Hematopoietic multipotent progenitor cell treated with erythropoietin and hydrocortisone succinate and interleukin-3 and kit ligand, for 6 days (in vitro differentiated cells): ENCODE measurements at places on chromosomes 13 and 19.

- no peak for DNase-seq
Measured at GRCh38 chr13:68078469-68078868, 848.3 kb upstream of the PCDH9 start.

- no peak for DNase-seq
Measured at GRCh38 chr13:78596736-78597601, 6.4 kb downstream of the POU4F1 start.

GRCh38 chr13:97974773-97975172 lies 21.3 kb downstream of the IPO5 start:
- no peak for DNase-seq

DNA sequence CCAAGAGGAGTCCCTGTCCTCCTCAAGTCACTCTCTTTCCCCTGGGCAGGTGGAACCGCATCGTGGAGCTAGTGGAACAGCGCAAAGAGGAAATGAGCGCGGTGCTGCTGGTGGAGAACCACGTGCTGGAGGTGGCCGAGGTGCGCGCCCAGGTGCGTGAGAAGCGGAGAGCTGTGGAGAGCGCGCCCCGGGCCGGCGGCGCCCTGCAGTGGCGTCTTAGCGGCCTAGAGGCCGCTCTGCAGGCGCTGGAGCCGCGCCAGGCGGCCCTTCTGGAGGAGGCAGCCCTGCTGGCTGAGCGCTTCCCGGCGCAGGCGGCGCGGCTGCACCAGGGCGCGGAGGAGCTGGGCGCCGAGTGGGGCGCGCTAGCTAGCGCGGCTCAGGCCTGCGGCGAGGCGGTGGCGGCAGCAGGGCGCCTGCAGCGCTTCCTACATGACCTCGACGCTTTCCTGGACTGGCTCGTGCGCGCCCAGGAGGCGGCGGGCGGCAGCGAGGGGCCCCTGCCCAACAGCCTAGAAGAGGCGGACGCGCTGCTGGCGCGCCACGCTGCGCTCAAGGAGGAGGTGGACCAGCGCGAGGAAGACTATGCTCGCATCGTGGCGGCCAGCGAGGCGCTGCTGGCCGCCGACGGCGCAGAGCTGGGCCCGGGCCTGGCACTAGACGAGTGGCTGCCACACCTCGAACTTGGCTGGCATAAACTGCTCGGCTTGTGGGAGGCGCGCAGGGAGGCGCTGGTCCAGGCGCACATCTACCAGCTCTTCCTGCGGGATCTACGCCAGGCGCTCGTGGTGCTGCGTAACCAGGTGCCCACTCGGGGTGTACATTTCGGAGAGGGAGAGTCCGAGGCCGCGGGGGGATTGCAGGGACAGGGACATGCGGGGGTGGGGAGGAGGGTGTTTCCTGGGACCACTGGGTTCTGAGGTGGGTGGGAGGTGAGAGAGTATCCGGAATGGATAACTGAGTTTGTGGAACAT lies 52.8 kb downstream of the SPTBN4 start:
- DNase-seq: peak; percentile 84

GRCh38 chr13:107734891-107735625 lies 480.3 kb downstream of the LIG4 start:
- DNase-seq: no peak

GRCh38 chr13:51112771-51113170 lies 1.7 kb upstream of the C13orf42 start:
- no peak for DNase-seq

GRCh38 chr19:4108767-4109625 lies 14.9 kb downstream of the MAP2K2 start:
- peak; percentile 76 for DNase-seq

DNA sequence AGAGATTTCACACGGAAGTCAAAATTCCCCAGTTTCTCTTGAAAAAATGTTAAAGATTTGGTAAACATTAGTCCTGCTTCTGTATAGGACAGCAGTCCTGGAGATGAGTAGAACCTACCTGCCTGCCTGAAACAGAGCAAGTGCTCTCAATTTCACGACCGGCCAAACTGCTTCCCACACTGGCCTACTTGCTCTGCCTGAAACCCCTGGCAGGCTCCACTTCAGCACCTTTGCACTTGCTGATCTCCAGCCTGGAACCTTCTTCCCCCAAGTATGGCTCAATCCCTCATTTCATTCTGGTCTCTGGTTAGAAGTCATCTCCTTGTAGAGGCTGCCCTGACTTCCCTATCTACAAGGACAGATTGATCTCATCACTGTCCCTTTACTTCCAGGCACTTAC lies 271.4 kb downstream of the DLEU7 start:
- no peak for DNase-seq

DNA sequence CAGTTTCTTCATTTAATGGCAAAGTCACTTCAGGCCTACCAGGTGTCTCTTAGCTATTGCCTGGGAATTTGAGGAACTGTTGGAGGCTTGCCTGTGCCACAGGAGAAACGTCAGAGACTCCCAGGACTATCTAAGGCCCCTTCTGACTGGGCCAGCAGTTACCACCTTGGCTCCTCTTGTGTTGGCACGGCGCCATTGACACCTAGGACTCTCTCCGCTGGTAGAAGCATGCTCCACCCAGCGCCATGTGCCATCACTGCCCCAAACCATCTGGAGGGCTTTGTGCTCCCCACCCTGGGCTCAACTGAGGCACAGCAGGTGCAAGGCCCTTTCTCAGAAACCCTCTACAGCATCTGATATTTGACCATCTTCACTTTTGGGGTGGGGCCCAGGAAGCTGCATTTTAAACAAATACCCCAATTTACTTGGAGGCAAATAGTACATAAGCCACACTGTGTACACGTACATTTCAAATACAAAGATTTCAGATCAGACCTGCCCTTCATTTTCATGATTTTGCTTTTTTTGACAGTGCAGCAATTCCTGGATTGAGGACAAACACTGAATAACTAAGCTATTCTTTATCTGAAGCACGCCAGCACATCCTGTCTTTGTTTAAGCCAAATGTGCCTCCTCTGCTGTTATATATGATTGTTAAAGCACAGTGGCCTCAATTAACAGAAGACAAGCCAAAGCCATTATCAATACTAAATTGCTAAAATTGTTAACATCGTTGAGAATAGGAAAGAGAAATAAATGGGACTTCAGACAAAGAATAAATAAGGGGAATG lies 59.9 kb upstream of the TPP2 start:
- no peak for DNase-seq

GRCh38 chr19:10864538-10864899 lies 6.8 kb upstream of the CARM1 start:
- DNase-seq: peak; percentile 91
